Stimulated activated CD4-positive, alpha-beta T cell treated with anti-CD3 and anti-CD28 coated beads, Interleukin-2, amount 100 ng/mL, for 48 hours (primary cell): ENCODE measurements at places on chromosomes 1 and 21.

DNA sequence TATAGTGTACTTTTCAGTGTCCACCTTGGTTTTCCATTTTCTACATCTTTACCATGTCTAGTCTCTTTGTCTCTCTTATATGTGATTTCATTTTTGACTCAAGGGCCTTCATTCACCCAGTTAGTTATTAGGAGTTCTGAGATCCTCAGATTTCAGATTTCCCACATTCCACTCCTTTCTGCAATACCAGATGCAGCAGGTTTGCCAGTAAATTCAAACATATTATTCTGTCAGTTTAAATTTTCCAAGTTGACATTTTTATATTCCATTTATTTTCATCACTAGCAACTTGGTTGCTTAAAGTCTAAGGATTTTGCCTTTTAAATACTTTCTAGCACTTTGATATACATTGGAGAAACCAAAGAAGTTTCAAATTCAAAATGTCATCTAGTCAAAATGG is 42.4 kb downstream of the ABL2 start:
- no peak for DNase-seq

GRCh38 chr21:44998621-44999427 is 59.0 kb downstream of the SLX9 start:
- no peak for DNase-seq

DNA sequence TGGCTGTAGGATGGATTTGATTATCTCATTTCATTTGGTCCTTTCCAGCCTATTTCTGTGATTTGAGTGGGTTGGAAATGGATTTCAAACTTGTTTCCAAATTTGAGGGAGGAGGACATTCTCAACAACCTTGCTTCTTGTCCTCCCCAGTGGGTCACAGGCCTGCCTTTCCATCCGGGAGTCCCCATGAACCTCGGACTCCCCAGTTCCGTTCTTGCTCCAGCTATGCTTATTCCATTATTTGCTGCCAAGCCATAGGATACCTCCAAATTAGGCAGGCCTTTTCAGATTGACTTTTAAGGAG is 97.8 kb downstream of the DUSP10 start:
- DNase-seq: no peak

DNA sequence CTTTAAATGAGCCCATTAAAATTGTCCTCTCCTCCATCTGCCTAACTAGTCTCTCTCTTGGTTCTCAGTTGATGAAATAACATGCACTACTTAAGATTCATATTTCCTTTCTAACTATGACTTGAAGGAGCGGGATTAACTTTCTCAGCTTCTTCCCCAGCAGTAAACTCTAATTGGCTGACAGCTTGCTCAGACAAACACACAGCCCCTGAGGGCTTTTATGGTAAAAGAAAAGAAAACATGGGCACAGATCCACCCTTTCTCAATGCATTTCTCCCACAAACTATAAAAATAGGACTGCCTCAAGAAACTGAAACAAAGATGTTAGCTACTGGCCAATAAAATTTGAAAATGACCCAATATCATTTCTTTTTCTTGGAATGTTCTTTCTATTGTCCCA is 703.1 kb downstream of the ADGRL2 start:
- no peak for DNase-seq

DNA sequence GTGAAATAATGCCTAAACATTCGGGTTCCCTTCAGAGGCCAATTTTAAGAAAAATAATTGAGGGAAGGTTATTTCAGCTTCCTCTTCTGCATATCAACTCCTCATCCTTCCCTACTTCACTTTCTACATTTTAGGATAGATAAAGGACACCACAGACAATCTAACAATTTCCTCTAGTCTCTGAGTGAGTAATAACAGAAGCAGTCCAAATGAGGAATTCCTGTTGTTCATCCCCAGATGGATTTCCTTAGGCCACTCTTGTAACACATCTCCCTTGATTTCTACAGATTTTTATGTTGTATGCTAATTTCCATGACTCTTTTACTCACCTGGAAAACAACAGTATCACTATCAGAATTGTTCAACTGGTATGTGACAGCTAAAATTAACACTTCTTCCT is 87.7 kb upstream of the LYPLAL1 start:
- no peak for DNase-seq

GRCh38 chr1:182851825-182852224 is 12.7 kb downstream of the DHX9 start:
- no peak for DNase-seq
